Left renal cortex interstitium (tissue), 4 donors: ENCODE measurements at places on chromosomes 3 and 15. TPM values are rescaled to one million over a fixed set of nuclear protein-coding genes. Genes with fewer than 3 reads are reported as not detected.

The PFKFB4 gene
- 5.2 TPM for polyA plus RNA-seq

- DNase-seq: no peak
These were observed 183.5 kb downstream of the SUCNR1 start for GRCh38 chr3:152056987-152057386.

DNA sequence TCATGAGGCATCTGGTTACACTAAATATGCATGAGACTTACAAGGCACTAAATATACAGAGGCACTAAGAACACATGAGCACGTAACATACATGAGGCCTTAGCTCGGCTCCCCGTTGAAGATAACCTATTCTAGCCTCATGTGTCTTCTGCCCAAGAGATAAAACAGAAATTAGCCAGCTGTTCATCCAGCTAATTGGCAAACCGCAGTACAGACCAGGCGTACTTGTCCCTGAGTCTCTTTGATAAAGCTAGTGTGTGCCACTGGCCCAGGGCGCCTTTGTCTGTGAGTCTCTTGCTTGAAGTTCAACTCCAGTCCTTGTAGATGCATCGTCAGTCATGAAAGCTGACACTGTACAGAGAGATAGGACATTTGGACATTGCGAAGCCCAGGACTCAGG, 121.9 kb upstream of the SPATA12 start:
- no peak for DNase-seq

GRCh38 chr15:58285921-58286278, 145.9 kb upstream of the LIPC start:
- no peak for DNase-seq

DNA sequence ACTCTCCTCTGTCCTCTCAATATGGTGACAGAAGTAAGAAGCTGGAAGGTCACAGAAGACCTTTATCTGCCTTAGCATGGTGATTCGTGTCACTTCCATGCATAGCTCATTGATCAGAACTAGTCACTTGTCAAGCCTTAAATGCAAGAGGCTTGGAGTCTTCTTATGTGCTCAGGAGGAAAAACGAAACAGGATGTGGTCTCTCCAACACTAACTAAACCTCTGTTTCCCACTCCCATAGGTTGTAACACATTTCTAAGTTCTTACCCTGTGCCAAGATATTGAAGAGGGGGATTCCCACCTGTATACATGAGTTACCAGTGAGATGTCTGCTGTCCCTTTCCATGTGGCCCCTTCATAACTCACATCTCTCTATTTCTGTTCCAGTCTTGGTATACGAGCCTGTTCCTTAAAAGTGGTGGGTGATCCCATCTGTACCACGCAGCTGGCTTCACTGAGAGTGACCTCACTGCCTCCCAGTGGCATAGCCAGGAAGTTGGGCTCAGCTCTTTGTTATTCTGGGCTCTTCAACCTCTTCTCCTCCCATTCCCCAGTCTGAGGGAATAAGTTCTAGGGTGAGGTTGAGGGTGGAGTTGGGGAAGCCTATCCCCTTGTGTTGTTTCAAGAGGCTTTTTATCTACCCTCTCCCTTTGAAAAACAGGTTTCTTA, 203.2 kb upstream of the PPP2R3A start:
- DNase-seq: no peak

DNA sequence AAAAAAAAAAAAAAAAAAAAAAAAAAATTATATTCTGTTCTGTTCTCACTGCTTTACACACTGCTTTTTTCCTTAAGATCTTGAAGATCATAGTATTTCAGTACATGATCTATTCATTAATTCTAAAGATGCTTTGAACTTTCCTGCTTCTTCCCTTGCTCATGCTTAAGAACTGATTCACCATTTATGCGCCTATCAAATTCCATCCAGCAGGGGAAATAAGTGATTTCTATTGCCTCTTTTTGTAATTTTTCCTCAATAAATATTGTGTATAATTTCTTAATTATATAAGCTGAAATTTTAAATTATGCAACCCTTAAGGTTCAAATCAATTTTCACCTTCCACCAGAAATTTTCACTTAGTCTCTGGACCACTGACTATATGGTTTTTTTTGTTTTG, 10.6 kb downstream of the DENND6A start:
- no peak for DNase-seq
